Left forelimb (tissue), 1 donor: ENCODE measurements at places on chromosomes 5 and 9.

- DNase-seq = no peak
These were observed 371 bp upstream of the PITX1 start for GRCh38 chr5:135034236-135034962.

DNA sequence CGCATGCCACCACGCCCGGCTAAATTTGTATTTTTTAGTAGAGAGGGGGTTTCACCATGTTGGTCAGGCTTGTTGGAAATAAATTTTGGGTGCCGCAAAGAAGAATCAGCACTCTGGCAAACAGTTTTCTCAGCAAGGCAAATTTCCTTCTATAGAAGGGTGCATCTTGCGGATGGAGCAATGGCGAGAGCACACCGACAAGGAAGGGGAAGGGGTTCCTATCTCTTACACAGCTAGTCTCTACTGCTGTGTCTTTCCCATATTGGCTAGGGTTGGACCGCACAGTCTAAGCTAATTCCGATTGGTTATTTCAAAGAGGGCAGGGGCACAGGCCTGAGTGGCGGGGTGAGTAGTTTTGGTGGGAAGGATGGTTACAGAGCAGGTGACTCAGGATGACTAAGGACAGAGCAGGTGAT is 707 bp downstream of the GTF3C5 start:
- DNase-seq = no peak

DNA sequence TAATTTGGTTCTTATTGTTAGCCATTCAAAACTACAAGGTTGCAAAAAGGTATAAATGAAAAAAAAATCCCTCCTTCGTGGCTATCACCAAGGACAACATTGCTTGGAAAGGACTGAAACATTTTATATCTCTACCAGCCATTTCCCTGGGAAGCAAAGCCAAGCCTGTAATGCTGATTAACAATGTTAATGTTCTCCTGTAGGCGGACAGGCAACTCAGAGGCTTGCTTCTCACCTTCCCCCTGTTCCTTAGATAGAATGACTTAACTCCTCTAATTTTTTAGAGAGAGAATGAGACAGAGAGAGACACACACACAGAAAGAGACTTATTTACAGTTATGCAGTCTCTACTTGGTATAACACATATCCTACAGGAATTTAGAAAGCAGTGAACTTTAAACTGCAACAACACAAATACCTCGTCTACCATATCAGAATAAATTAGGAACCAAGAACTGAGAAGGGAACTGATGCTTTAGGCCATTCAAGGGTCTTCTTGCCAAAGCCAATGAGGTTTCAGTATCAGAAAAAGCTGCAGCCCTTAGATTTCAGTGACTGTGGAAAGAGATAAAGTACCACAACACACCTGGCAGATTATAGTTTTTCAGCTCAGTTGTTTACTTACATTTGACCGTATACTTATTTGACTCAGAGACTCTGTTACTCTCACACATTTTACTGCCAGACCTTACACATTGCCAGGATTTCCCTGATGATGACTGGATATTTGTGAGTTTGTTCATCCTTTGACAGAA is 20.9 kb upstream of the MAN2A1 start:
- DNase-seq = no peak

DNA sequence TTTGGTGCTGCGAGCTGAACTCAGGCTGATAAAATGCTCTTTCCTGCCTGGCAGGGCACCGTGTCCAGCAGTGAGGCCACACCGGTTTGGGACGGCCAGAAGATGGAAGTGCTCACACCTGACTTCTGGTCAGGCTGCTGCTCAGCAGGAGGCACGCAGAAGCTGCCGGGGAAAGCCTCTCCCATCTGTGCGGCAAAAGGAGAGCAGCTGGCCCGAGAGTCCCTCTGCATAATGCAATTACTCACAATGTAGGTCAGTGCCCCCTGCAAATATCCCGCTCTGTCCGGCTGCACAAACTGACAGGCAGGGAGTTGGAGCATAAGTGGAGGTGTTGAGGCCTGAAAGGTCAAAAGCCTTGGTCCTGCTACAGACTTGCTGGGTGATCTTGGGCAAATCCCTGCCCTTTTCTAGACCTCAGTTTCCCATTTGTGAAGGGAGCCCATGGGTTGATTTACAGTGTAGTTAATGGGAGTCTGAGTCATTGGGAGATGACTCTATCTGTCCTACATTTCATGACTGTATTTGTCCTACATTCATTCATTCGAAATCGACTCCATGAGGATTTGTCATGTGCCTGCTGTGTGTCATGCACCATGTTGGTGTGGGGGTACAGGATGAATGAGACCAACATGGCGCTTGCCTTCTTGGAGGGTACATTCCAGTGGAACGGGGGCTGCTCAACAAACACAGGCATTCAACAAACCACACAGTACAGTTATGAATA is 61.8 kb upstream of the TBC1D2 start:
- no peak for DNase-seq

GRCh38 chr9:128022886-128023285 is 42.1 kb upstream of the EEIG1 start:
- no peak for DNase-seq

- DNase-seq = no peak
These were observed 6.8 kb upstream of the CXXC5 start for GRCh38 chr5:139641116-139642080.

DNA sequence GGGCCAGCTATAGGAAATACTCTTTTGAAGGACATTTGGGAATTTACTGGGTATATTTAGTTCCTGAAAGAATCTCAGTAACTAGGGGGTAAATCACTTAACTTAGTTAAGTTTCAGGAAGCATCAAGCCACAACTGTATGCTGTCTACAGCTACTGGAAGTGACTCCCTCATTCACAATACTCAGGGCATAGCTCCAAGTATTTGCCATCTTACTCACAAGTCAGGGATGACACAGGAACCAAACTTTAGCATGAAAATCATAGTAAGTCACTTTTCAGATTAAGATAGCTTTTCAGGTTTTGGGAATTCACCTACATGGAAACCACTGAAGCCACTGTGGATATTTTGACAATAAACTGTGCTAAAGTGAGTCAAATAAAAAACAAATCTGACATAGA is 242.4 kb upstream of the ATP10B start:
- DNase-seq = no peak

GRCh38 chr5:2751592-2752021 is at the start of gene IRX2:
Gene IRX2 (minus strand): TSS chr5:2751677. CDS start chr5:2751413, 264 bp downstream.
- DNase-seq = peak; percentile 86

- DNase-seq = no peak
These were observed 76.6 kb upstream of the ITGA1 start for GRCh38 chr5:52710972-52711596.

DNA sequence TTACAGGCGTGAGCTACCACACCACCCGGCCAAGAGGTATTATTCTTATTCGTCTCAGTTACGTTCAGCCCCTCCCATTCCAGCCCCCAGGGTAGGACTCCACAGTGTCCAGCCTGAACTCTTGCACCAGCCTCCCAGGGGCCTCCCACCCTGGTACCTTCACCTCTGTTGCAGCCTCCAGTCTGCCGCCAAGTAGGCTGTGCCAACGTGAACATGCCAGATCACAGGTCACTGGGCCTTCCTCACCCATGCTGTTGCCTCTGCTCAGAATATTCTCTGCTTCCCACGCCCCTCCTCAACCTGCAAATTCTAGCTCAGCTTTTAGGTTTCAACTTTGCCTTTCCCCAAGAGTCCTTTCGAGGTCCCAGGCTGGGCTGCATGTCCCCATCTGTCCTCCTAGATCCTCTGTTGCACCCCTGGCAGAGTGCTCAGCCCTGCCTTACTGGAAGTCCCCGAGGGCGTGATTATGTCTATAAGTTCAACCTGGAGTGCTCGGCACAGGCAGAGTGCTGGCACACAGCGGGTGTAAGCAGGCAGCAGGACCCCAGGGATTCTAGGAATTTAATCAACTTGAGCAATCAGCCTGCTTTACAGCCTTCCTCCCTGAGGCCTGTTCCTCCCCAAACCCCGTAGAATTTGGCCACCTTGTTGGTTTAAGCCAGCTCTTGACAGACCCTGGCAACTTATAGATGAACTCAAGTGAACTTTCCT is 13.1 kb upstream of the STXBP1 start:
- no peak for DNase-seq

DNA sequence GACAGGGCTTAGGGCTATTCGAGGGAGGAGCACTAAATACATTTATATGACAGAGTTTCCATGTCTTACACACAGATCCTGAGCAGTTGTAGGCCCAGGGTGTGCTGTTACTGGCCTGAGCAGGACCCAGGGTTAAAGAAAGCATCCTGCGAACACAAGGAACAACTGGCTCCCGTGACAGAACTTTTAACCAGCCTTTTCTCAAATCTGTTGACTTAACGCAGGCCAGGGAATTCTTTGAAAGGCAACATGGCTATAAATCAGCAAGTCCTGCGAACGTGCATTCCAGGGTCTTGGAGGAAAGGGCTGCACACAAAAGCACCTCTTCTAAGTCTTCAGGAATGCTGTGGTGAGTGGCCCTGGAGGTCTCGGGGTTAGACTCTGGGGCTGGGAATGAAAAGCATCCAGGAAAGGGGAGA is 45.2 kb upstream of the ANKRD55 start:
- no peak for DNase-seq

- DNase-seq = no peak
These were observed 27.3 kb upstream of the CAST start for GRCh38 chr5:96634881-96635280.
